Fibroblast of upper back skin (primary cell): ENCODE measurements at places on chromosomes 5 and 9.

GRCh38 chr5:14781106-14781505 lies 90.5 kb downstream of the ANKH start:
- no peak for DNase-seq

DNA sequence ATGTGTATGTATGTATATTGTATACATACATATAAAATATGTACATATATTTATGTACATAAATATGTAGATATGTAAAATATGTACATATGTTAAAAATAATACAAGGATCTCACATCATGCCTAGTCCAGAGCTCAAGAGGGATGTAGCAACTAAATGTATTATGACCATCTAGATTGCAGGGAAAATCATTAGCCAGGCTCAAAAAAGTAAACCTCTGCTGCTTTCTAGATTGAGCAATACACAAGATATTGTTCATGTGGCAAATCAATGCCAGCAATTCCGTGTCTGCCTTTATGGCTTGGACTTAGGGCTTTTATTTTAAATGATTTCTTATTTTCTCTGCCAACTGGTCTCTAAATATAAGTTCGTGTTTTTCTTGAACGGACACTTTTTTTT lies 65.2 kb downstream of the RAI14 start:
- DNase-seq: no peak

DNA sequence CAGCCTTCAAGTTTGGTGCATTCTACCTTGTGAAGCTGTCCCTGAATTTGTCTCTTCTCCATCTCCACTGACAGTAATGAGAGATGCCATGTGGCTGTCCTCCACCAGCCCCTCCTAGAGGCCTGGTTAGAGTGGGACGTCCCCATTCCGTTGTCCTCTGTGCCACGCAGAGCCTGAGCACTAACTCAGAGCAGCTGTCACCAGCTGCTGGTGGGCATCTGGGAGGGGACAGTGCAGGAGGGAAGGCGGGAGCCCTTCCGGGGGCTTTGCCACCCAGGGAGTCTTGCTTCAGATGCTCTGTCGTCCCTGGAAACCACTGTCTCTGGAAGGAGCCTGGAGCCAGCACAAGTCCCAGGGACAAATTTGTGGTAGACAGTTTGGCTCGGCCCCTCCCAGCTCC lies 78.6 kb downstream of the PDZD2 start:
- no peak for DNase-seq

GRCh38 chr5:32651638-32652037 lies 59.5 kb upstream of the NPR3 start:
- no peak for DNase-seq

GRCh38 chr9:22214497-22215031 lies 205.5 kb upstream of the CDKN2B start:
- peak; percentile 62 for DNase-seq

- DNase-seq: no peak
Measured at GRCh38 chr9:75504721-75505120, 385.8 kb upstream of the PCSK5 start.

DNA sequence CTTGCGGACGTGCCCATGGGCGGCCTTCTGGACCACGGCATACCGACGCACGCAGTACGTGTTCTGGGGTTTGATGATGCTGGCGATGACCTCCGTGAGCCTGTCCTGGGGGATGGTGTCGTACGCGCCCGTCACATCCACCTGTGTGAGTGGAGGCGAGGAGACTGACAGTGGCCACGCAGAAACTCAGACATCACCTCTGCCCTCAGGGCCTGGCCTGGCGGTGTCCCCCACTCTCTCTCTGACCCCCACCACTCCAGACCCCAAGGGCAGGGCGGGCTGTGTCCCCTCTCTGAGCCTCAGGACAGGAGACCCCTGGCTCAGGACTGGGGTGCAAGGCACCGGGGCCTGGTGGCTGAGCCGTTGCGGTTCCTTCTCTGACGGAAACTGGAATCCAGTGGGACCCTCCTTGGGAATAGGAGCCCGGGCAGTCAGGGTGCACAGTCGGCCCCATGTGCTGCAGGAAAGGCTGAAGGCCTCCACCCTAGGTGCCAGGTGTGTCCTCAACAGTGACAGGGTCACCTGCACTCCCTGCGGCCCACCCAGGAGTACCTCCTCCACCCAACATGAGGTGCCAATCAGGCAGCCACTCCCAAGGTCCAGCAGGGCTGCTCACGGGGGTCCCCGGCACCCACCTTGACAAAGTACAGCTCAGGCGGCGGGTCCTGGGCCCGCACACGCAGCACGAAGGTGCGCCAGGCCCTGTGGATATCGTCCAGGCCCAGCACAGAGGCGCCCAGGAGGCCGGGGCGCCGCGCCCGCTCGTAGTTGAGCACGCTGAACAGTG lies 16.0 kb downstream of the TERT start:
- DNase-seq: no peak

DNA sequence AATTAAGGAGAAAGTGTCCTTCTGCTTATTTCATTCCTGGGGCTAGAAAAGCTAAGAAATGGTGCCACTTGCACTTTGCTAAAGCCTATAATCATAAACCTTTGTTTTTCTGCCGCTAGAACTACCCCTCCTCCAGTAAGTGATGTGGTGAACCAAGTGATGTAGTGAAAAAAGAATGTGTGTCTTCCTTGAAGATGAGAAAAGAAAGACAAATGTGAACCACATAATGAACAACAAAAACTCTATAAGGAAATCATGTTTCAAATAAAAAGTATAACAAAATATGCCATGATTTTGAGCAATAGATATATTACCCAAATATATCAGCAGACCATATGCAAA lies 179.0 kb upstream of the SGCD start:
- peak; percentile 69 for DNase-seq

DNA sequence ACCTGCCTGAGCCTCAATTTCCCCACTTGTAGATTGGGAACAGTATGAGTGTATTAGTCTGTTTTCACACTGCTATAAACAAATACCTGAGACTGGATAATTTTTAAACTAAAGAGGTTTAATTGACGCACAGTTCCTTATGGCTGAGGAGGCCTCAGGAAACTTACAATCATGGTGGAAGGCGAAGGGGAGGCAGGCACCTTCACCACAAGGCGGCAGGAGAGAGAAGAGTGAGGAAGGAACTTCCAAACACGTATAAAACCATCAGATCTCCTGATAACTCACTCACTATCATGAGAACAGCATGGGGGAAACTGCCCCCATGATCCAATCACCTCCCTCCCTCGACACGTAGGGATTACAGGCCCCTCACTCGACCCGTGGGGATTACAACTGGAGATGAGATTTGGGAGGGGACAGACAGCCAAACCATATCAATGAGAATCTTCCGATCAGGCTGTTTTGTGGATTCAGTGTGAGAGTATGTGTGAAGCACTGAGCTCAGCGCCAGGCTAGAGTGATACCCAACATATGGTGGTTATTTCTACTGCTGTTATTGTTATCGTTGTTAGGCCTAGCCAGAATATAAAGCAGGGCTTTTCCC lies 14.6 kb upstream of the LMX1B start:
- DNase-seq: no peak

DNA sequence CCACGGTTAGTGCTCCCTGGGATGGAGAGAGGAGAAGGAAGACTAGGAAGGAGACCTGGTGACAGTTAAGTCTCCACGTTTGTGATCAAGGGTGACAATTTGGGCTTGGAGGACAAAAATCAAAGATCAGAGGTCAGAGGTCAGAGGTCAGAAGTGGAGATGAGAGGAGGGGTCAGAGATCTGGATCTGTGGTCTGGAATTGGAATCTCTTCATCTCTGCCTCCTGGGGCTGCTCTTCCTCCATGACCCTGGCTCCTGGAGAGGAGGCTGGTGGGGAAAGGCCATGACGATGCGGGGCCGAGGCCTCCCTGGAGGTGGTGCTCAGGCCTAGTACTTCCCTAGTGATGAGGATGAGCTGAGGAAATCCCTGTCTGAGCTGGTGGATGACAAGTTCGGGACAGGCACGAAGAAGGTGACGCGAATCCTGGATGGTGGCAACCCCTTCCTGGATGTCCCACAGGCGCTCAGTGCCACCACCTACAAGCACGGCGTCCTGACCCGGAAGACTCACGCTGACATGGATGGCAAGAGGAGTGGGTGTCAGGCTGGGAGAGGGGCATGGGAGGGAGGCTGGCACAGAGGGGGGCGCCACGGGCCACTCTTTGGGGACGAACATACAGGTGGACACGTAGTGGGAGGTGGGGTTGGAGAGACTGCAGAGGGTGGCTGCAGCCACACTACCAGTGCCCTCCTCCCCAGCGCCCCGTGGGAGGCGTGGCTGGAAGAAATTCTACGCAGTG lies 41.0 kb downstream of the PSD2 start:
- DNase-seq: no peak

DNA sequence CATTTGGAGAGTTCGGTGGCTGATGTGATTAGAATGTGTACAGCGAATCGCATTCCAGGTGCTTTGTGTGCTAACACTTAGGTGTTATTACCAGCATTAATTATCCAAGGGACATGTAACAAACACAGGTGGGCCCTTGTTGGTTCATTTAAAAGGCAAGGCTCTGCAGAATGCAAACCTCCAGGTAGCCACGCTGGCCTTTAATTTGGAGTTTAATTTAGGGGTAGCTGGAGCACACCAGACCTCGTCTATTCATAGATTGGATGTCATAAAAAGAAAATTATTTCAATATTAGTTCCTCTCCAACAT lies 191.1 kb downstream of the MAT2B start:
- no peak for DNase-seq

DNA sequence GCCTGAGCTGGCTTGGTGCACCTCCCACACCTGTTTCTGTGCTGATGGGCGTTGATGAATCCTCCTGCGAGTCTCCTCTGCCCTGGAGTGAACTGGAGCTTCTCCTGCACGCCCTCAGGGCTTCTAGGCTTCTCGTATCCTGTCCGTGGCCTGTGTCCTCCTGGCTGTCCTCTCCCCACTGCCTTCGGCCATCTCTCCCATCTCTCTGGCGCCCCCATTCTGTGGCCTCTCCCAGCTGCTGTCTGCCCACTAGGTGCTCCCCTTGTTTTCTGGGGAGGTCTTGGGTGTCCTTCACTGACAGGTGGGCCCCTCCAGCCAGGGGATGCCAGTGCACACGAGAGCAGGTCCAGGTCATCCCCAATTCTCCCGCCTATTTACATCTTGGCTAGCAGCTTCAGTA lies 28.8 kb downstream of the AHRR start:
- DNase-seq: no peak

DNA sequence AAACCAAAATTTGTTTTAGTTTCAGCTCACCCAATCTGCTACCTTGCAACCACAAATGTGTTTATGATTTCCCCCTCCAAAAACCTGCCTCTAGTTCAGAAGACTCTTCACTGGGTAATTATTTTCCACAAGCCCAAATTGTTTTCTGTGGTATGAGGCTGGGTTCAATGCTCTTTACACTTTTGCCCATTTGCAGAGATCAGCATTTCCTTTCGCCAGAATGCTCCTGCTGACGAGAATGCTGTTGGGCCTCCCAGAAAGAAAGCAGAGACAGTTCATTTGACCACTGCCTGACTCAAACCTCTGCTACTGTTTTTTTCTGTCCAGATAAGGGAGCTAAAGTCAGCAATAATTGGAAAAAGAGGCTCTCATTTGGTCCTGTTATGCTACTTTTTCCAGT lies 427.3 kb downstream of the PDE4D start:
- DNase-seq: no peak

- no peak for DNase-seq
Measured at GRCh38 chr9:72464857-72465592, 56.4 kb upstream of the TMC1 start.

DNA sequence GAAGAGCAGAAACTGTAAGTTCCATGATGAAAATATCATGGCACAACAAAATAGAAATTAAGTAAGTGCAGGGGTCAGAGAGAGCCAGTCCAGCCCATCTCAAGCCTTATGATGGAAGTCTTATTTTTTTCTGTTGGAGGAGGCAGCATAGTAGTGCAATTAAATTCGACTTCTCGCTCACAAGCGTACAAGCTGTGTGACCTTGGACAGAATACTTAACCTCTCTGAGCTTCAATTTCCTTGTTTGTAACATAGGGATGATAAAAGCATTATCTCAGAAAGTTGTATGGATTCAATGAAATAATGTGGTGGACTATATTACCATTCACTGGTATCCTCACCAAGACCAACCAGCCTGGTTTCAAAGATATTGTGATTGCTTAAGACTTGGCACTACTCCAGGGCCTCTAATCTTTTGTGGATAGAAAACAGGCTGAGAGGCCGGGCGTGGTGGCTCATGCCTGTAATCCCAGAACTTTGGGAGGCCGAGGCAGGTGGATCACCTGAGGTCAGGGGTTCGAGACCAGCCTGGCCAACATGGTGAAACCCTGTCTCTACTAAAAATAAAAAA lies 26.8 kb upstream of the MVB12B start:
- no peak for DNase-seq

- no peak for DNase-seq
Measured at GRCh38 chr5:115524199-115524847, 20.3 kb downstream of the FEM1C start.

DNA sequence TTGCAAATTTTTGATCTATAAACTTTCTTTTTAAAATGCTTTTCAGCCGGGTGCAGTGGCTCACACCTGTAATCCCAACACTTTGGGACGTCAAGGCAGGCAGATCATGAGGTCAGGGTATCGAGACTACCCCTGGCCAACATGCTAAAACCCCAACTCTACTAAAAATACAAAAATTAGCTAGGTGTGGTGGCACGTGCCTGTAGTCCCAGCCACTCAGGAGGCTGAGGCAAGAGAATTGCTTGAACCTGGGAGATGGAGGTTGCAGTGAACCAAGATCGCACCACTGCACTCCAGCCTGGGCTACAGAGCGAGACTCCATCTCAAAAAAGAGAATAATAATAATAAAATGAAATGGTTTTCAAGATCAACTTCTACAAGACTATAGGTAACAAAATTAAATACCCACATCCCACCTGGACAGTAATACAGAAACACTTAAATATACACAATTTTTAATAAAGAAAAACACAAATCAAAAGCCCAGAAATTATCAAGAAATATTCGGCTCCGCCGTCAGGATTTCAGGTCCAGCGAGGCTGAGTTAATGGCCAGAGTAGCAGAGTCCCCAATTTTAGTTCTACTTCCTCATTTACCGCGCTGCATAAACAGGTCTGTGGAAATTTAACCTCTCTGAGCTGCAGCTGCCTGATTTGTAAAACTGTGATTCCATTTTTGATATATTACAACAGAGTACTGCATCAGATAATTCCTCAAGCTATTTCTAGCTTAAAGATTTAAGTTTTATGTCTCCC lies 4.0 kb downstream of the TUT7 start:
- DNase-seq: no peak

GRCh38 chr9:92055624-92056023 lies 59.6 kb downstream of the SPTLC1 start:
- DNase-seq: no peak

DNA sequence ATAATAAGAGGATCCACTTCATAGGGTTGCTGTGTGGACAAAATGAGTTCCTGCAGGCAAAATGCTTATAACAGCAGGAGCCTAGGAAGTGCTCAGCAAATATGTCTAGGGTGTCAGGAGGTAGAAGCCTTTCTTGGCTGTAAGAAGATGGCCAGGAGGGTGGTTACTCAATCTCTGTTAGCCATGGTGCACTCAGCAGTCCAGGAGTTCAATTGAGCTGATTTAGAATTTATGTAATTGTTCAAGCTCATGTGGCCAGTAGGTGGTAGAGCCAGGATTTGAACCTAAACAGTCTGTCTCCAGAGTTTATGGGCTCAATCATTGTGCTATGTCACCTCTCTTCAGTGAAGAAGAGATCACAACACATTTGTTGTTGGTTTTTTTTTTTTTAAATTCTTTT lies 381.2 kb downstream of the KIF4B start:
- no peak for DNase-seq

GRCh38 chr9:36118706-36119105 lies 17.8 kb upstream of the GLIPR2 start:
- no peak for DNase-seq
